ENCODE measurements at places on chromosomes 5 and 9.

GRCh38 chr9:108668938-108669335, 186.8 kb downstream of the ACTL7B start:
- DNase-seq, result no peak

DNA sequence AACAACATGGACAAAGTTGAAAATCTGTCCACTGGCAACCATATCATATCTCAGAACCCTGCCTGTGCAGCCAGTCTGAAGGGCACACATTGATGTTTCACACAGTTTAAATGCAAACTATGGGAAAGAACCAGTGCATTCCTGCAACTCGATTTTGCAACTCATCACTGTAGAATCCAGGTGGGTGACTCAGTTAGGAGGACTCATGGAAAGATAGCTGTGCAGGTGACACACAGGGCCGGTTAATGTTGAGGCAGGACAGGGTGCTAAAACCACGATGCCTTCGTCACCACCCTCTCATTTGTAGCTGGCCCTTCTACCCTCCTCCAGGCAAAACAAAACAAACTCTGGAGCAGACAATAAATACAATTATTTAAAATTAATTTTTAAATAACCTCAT, 62.8 kb downstream of the TLE1 start:
- no peak for DNase-seq

DNA sequence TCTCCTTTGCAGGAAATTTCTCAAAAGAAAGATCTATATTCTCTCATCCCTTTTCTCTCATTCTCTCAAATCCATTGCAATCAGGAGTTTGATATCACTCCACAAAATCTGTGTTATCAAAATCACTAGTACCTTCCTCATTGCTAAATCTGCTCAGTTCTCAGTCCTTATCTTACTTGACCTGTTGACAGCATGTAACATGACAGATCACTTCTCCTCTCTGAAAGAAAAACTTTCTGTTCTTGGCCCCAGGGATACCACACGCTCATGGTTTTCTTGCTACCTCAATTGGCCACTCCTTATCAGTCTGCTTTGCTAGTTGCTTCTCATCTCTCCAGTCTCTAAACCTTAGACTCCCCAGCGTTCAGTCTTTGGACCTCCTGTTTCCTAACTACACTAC, 22.1 kb downstream of the SRP19 start:
- no peak for DNase-seq

DNA sequence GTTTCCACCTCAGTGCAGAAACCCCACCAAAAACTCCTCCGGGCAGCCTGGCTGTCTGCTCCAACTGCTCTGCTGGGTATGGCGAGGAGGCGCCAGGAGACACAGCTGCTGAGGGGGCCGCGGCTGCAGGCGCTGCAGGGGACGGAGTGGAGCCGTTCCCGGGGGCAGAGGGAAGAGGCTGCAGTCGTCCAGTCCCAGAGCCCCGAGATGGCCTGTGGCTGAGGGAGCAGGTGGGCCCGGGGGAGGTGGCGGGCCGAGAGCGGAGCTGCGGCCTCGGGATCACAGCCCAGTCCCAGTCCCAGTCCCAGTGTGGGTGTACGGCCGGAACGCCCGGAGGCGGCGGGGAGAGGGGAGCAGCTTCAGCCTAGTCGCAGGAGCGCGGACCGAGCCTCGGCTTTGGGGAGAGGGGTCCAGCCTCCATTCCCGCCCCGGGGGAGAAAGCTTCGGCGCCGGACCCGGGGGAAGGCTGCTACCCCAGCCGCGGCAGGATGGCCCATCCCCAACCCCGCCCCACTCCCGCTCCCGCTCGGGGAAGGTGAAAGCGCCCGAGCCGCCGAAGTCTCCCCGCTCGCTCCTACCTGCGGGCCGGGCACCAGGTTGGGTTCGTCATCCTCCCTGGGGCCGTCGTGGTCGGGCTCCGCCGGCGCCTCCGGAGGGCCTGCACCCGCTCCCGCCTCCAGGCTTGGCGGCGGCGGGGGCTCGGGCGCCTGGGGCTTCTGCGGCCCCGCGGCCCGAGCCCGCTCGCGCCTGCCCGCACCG, 513 bp downstream of the FAM193B start:
- DNase-seq, result peak; percentile 22

DNA sequence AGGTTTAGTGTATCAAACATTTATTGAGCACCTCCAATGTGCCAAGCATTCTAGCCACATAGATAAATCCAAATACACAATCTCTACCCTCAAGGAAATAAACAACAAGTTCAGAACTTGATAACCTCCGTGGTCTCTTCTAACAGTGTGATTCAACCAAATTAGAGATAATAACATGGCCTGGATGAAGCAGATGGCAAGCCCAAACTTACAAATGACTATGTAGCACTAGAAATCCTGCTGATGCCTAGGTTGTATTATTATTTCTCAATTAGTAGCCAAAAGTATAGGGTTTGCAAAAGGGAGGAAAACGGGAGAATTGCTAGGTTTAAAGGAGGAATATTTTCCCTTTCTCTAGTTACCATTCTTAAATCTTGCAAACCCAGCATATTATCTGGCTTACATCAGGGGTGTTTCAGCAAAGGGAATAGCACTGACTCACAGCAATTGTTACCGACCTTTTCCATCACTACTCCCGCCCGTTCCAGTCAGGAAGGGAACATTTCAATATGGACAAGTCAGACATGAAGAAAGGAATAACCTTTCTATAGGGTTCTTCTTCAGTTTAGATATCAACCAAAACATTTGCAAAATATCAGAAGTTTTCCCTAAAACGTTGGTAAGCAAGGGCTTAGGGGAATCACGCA, 2.3 kb downstream of the DPYSL3 start:
- DNase-seq, result no peak

- no peak for DNase-seq
Observed at GRCh38 chr9:127406799-127407491, 10.0 kb downstream of the SLC2A8 start.

DNA sequence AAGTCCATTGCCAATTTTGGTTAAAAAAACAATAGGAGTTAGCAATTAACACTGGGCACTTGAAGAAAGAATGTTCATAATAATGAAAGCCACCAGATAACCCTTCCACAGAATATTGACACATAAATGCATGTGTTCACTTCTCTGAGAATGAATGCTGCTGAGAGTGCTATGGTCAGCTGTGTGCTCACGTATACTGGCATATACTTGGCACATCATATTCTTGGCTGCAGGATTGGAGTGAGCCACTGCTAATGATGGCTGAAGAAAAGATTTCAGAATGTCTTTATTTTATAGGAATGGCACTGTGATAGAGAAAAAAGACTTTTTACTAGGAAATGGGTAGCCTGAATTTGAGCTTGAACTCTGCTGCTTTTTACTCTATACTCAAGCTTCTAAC, 46.0 kb upstream of the SMARCA2 start:
- DNase-seq, result no peak

DNA sequence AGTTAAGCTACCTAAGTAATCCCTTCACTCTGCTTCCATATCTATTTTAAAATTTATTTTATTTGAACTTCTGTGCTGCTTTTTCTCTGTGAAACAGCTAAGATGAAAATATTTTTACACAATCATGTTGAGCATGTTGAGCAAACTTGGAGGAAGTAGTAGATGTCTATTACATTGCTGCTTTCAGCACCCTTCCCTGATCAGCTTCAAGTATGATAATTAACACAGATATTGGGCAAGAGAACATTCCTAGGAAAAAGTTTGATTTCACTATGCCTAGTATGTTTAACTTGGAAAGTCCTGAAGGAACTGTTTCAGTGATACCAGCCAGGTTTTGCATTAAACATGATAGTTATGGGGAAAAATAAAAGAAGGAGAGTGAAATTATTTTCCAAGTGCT, 283.6 kb downstream of the ELAVL2 start:
- DNase-seq, result no peak

- no peak for DNase-seq
Observed at GRCh38 chr9:135416664-135417290, 62.8 kb upstream of the PPP1R26 start.

DNA sequence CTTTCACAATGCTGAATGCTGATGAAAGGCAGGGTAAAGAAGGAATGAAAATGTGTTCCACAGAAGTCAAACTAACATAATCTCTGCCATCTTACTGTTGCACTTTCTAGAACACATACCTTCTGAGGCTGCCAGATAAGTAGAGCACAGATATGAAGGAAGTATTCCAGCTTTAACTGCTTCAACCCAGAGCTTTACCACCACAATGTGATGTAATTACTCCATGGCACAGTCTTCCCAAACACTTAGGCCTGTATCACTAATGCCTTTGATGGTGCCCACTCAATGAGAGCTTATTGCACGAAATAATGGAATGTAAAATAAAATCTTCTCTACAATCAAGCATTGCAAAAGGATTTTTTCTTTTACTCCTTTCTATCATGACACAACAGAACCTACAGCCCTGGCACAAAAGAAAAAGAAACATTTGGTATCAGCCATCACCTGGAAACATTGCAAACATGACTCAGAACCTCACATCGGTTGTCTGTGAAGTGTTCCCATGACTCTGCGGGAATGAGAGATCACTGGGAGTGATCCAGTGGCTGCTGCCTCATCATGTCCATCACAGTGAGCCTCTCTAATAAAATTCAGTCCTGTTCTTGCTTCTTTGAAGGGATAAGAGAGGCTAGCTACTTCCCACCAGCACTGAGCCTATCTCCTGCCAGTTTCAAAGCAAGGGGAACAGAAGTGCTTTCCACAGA, 385.8 kb downstream of the EFNA5 start:
- DNase-seq, result no peak

DNA sequence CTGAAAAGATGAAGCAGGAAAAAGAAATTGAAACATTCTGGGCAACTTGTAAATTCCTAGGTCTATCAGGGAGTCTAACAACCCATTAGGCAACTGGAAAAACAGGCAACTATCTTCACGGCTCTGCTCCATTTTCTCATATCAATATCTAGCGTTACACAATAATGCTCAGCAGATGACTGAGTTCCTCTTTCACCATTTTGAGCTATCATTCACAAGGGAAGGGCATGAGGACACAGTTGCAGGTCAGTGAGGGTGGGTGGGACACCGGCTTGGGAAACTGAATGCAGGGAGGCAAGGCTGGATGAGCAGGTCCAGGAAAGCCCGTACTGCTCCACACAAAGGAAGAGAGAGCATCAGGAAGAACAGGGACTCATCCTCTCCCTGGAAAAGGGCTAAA, 67.0 kb downstream of the FRMD3 start:
- DNase-seq, result no peak

GRCh38 chr9:83456226-83456625, 82.0 kb downstream of the FRMD3 start:
- DNase-seq, result no peak

- no peak for DNase-seq
Observed at GRCh38 chr9:72203205-72203803, 54.1 kb downstream of the GDA start.

DNA sequence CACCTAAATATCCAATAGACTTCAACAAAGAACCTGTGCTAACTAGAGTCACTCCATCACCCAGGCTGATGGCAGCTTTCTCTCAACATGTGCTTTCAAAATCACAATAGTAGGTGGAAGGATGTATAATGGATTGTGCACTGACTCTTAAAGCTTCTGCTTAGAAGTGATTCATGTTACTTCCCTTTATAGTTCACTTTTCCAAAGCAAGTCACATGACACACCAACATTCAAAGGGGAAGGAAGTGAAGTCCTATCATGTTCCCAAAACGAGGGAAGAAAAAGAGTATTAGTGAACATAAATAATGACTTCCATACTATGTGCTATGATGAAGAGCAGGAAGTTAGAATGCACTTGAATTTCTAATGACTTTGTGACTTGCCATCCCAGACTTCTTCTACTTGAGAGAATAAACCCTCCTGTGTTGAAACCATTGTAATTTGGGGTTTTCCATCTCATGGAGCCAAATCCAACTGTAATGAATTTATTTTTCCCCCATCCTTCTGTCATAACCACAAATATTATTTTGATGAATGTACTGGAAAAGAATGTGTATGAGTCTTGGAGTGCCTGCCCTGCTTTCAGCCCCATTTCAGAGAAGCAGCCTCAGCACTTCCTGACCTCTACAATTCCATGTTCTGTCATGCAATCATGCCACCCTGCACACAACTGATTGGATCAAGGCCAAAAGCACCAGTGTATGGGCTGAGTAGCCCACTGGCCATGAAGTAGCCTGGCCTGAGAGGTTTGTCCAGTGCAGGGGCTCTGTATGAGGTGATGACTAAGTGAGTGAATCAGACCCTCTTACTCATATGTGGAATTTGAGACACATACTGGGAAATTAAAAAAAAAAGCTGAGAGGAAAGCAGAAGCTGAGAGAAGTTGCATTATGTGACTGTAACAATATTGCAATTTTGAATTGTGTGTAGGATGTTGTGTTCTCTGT, 525.9 kb upstream of the CLINT1 start:
- DNase-seq, result no peak

GRCh38 chr9:28747351-28747985, 1174.2 kb upstream of the C9orf72 start:
- no peak for DNase-seq

- peak; percentile 23 for DNase-seq
Observed at GRCh38 chr5:151051066-151051930, 29.5 kb downstream of the TNIP1 start.

GRCh38 chr9:21506626-21507482, 24.7 kb upstream of the IFNE start:
- no peak for DNase-seq

DNA sequence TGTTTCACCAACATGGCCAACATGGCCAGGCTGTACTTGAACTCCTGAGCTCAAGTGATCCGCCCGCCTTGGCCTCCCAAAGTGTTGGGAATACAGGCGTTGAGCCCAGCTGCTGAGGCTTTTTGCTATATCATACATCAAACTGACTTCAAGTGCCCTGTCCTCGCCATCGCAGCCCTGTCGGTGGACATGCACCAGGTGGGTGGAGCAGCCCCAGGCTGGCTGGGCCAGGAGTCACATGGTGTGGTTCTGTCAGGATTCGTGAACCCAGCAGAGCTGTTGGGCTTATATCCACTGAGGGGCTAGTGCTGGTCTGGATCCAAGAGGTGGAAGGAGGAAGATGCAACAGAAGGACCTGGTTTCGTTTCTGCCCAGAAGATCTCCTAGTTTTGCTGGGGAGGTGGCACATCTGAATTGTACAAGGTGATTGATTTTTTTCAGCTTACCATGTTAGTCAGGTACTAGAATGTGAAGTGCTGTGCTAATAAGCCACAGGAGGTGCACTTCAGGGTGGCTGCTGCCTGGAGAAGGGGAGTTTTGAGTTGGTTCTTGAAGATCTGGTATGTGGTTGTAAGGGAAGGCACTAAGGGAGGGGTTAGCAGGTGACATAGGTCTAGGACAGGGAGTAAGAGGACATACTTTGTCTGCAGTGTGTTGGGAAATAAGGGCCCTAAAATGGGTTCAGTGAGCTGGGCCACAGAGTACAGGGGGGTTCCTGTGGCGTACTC, 16.1 kb downstream of the PCBD2 start:
- no peak for DNase-seq
